Cortex of kidney (tissue), 1 donor: ENCODE measurements at places on chromosomes 2 and 18.

- no peak for DNase-seq
Measured at GRCh38 chr2:5749347-5749746, 57.2 kb downstream of the SOX11 start.

GRCh38 chr2:30622452-30622851 is 175.4 kb downstream of the LCLAT1 start:
- no peak for DNase-seq

DNA sequence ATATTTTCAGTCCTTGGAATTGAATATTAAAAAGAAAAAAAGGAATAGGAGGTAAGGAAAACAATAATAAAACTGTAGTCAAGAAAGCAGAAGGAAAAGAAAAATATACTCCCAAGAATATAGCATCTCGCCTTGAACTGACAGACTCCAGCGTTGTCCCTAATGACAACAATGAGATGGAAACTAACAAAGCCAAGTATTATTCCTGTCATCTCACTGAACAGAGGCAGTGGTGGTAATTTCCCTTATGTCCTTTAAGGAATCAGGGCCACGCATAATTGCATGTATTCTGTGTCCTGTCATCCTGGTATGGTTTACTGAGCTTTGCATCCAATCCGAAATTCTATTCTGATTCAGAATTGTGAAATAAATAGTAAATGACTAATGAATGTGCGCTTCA is 158.9 kb downstream of the LRRTM4 start:
- DNase-seq = no peak

DNA sequence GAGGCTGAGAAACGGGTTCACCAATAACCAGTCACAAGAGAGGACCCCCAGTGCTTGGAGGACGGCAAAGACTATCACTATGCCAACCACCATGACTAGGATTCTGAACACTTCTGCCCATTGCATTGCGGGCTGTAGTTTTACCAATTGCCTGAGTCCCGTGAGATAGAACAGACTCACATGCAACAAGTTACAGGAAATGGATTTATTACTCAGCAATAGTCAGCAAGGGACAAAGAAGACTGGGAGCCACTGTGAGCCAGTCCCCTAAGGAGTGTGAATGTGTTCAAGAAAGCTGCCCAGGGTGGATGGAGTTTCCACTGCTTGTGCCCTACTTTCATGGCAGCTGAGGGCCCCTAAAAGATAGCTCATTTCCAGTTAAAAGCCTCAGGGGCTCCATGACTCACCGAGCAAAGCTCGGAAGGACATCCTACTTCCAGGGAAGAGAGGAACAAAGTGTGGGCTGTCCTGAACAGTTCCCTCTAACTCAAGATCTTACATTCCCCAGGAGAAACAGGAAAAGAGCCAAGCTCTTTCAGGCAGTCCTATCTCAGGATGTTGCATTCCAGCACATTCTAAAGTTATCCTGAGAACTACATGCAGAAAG is 54.4 kb downstream of the SLC4A3 start:
- DNase-seq = no peak

DNA sequence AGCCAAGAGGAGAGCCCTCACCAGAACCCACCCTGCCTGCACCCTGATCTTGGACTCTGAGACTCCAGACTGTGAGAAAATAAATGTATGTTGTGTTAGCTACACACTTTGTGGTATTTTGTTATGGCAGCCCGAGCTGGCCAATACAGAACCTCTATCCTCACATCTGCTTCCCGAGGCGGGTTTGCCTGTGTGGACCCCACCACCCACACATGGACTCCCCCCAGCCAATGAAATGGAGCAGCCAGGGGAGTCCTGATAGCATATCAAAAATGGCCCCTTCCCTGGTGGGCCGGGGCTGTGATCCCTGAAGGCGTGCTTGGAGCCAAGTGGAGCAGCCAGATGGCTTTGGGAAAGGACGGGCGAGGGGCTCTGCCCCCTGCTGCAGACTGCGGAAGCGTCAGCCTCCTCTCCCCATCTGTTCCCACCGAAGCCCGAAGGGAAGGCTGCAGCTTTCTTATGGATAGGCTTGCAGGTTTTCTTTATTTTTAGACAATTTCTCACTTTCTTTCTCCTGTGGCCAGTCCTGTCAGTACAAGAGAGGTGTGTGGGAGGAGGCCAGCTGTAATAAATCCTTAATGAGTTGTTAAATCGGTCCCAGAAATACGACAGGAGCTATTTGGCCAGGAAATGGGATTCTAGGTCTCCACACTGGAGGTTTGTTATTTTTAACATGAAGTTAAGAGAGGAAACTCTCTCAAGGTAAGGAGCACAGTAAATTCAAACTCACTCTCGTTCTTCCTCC is 34.4 kb downstream of the TEX51 start:
- DNase-seq = no peak

DNA sequence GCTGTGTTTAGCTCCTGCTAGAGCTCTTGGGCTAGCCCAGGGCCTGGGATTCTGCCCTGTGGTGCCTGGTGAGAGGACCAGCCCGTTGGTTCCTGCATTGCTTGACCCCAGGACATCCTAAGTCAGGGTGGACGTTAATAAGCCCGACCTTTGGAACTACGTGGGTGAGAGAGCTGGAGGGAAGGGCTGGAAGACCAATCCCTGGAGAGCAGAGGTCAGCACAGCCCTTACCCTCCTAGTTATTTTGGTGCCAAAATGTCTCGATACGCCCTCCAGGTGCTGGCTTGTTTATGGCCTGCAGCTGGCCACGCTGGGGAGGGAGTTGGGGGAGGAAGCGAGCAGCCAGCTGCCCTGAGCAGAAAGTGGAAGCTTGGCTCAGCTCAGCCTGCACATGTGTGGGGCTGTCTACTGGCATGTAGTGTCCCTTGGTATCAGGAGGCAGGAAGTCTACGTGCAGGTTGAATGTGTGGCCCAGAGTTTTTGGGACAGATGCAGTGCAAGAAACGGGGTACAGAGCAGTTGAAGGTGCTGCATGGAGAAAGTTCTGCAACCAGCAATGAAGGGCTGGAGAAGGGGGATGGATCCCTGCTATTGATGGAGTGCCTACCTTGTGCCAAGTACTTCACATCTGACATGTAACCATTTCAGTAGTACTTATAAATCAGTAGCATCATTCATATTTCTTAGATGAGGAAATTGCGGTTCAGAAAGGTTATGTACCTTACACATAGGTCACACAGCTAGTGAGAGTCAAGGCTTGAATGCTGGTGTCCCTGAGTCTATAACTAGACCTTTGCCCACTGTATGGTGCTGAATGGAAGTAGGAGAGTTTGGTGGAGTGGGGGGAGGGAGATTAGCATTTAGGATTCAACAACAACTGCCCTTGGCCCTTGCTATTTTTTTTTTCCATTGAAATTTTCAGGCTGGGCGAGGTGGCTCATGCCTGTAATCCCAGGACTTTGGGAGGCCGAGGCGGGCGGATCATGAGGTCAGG is 5.0 kb upstream of the DGKD start:
- no peak for DNase-seq

DNA sequence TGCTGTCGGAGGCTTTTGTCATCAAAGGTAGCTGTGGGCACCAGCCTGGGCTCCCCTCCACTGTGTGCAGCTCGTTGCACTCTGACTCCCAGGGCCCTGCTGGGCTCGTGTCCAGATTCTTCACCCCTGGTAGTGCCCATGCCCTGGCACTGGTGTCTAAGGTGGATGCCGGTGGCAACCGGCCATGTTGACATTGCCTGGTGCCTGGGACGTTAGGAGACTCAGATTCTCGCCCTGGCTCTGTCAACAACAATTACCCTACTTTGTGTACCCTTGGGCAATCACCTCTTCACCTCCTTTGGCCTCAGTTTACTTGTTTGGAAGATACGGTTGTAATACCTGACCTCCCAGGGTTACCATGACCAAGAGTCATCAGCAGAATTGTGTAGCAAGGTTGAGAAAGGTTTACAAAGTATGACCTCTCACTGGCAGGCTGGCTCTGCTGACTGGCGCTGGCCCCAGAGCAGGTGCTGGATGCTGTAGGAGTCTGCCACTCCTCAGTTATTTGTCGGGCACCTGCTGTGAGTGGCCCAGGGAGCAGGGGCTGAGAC is 41.5 kb upstream of the MCFD2 start:
- DNase-seq = no peak

DNA sequence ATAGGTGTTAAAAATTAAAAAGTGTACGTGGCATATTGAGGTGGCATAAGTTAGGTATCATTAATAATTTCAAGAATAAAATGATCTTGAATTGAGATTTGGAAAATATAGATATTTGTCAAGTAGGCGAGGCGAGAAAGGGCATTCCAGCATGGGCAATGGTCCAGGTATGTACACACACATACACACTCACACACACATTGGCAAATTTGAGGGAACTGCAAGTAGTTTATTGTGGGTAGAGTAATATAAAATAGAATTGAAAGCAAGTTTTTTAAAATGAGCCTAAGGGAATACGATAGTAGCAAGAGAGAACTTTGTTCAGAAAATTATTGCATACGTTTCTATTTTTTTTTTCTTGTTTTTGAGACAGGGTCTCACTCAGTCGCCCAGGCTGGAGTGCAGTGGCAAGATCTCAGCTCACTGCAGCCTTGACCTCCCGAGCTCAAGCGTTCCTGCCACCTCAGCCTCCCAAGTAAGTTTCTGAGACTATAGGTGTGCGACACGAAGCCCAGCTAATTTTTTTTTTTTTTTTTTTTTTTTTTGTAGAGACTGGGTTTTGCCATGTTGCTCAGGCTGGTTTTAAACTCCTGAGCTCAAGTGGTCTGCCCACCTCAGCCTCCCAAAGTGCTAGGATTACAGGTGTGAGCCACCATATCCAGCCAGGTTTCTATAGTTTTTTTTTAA is 96.7 kb upstream of the SLC39A10 start:
- no peak for DNase-seq

GRCh38 chr2:4465671-4466070 is 762.3 kb downstream of the DCDC2C start:
- no peak for DNase-seq

- no peak for DNase-seq
Measured at GRCh38 chr2:119422360-119423107, 9.1 kb upstream of the TMEM37 start.

- no peak for DNase-seq
Measured at GRCh38 chr2:46303822-46304221, 6.6 kb downstream of the EPAS1 start.

- DNase-seq = no peak
Measured at GRCh38 chr2:47307066-47307465, 95.9 kb upstream of the MSH2 start.

DNA sequence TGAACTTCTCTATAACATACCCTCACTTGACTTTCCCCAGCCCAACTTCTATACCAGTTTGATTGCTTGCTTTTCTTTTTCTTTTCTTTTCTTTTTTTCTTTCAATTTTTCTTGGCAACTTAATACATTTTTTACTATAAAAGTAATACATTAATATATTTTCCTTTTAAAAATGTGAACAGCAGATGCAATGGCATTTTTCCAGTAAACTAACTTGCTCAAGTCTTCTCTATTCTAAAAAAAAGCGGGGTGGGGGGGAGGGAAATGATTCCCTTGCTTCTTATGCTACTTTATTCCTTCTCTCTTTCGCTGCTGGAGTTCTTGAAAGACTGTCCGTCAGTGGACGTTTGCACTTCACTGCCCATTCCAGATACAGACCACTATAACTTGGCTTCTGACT is 70.5 kb downstream of the RBMS1 start:
- no peak for DNase-seq

- no peak for DNase-seq
Measured at GRCh38 chr2:139079311-139079710, 299.1 kb upstream of the NXPH2 start.

DNA sequence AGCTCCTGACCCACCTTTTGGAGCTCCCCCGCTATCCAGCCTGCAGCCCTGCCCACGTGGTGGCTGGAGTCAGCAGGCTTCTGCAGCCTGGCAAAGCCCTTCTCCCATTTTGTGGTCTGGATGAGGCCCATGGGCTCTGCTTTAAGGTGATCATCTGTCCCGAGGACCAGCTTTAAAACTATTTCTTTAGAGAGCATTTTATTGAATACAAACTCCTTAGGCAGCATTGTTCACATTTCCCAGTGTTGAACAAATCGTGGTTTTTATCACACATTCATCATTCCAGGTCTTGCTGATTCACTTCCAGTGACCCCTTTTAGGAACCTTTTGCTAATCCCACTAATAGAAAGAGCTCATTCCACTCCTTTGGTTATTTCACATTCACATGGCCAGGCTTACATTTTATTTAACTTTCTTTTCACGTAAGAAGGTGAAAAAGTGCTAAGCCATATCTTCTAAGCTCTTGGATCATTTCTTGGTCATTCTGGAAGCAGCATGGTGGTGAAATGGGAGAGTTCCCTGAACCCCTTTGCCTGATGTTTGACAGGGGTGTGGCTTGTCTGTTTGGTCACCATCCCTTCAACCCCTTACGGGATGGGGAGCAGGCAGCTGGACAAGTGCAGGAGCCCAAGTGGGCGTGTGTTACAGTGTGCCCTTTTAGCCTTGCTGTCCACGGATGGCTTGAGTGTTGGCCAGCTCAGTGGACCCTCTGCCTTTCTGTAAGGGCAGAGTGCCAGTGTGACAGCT is 80.4 kb upstream of the RAPGEF4 start:
- no peak for DNase-seq

DNA sequence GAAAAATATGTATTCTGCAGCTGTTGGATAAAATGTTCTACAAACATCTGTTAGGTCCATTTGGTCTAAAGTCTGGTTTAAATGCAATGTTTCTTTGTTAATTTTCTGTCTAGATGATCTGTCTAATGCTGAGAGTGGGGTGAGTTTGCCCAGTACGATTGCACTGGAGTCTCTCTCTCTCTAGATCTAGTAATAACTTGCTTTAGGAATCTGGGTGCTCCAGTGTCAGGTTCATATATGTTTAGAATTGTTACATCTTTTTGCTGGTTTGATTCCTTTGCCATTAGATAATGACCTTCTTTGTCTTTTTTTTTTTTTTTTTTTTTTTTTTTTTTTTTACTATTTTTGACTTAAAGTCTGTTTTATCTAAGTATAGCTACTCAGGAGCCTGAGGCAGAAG is 10.4 kb downstream of the GCC2 start:
- no peak for DNase-seq

DNA sequence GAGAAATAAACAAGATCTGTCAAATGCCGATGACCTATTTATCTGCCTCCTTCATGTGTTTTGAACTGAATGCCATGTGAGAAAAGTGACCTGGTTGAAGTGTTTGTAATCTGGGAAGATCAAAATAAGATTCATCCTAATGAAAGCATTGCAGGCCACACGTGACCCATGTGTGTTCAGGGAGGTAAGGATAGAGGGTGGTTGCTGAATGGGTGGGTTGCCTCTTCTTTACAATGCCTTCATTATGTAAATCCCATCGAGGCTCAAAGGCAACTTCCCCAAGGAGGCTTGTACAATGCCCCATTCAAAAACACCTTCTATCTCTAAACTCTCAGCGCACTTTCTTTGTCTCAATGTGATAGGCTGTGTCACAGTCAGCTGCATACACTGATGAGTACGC is 273.1 kb downstream of the LRATD1 start:
- DNase-seq = no peak

DNA sequence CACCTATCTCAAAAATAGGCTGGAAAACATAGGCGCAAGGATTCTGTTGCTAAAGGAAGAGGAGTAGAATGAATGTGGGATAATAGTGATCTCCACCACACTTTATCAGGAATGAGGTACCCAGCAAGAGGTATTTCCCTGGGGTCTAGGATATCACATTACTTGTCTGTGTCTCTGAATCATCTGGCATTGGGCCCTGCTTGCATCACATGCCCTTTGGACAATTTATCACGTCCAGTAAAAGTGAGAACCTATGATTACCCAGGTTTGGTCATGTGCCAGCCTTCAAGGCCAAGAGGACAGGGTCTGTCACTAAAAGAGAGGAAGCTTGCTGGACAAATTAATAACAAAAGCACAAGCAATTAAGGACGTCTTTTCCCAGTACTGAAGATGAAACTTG is 11.4 kb upstream of the TRAPPC8 start:
- no peak for DNase-seq

GRCh38 chr2:129748250-129748649 is 231.2 kb upstream of the RAB6C start:
- DNase-seq = no peak
